Pons (tissue), 1 donor: ENCODE measurements at places on chromosomes 3 and 15.

DNA sequence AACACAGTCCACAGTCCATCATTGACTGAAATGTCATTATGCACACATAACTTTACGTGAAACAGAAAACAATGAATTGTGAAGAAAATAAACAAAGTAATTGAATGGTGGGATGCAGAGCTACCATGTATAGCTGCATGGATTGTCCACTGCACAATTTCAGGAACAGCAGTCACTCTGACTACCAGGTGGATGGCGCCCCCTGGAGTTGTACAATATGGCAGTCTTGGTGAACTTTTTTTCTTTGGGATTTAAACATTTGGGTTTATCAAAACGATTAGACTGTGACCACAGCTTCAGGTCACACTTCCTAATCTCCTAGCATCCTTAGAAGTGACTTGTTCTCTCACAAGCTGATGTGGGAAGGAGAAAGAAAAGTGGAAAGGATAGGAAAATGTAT, 48.9 kb upstream of the TCF12 start:
- peak; percentile 52 for DNase-seq

DNA sequence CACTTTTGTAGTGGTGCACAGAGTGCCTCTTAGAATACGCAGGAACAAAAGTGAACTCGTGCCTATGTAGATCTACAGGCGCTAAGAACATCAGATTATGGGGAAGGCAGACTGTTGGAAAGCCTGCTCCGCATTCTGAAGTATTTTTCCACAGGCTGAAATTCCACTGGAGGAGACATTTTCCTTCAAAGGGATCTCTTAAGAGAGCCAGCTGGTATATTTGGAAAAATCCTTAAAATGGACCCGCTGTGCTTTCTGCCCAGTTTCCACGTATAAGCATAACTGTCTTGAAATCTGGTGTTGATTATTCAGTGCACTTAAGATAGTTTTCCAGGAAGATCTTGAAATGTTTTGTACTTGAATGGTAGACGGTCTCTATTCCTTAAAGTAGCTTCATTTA, 34.7 kb upstream of the ICE2 start:
- DNase-seq, result no peak

DNA sequence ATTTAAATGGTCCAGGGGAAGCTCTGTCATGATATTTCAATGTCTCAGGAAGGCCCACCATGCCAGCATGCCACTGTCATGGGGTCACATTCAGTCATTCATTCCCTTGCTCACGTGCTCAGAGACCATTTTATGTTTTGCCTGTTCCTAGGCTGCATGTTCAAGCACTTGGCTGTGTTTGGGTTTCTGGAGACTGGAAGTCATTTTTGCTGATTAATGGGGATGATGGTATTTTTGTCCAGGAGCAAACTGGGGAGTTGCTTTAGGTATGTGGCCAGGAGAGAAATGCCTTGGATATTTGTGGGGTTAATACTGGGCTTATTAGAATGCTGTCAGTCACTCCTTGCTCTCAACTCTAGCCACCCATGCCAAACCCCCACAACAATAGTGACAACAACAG, 303.5 kb downstream of the PTPRG start:
- DNase-seq, result no peak

GRCh38 chr3:179546814-179547241, 15.9 kb upstream of the ACTL6A start:
- DNase-seq, result no peak

- DNase-seq, result peak; percentile 5
Measured at GRCh38 chr15:69807721-69808120, 290.0 kb downstream of the TLE3 start.

- no peak for DNase-seq
Measured at GRCh38 chr3:52458031-52458760, 2.8 kb downstream of the NISCH start.

GRCh38 chr3:31531992-31532586, 636 bp upstream of the STT3B start:
- DNase-seq, result peak; percentile 99

DNA sequence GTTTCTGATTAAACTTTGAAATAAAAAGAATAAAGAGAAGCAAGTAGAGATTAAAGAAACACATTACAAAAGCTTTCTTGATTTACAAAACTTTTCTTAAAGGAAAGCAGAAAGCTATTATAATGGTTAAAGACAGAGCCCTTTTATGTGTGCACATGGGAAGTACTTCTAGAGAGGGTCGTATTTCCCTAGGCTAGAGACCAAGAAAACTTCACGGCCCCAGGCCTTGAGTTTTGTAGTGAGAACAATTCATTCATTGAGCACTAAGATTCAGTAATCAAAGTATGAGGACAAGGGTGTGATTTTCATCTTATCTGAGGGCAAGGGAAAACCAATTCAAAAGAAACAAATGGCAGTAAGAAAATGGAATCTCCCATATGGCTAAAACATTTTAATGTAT, 854.1 kb downstream of the ROBO1 start:
- DNase-seq, result no peak

GRCh38 chr15:73114064-73114463, 61.8 kb downstream of the NEO1 start:
- DNase-seq, result no peak

- DNase-seq, result no peak
Measured at GRCh38 chr3:20984594-20985205, 766.3 kb downstream of the ZNF385D start.

DNA sequence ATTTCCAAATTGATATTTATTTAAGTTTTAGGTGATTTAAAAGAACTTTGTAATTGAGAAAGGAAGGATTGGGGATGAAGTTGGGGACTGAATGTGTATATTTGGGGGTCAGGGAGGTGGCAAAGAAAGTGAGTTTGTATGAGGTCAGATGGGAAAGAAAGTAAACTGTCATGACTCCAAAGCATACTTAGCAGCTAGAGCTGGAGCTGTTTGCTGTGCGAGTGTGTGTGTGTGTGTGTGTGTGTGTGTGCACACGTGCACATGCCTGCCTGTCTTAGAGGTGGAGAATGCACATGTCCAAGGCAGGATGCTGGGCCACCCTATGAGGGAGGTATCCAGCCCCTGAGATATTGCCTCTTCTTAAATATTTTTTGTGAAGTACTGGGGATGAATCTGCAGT, 21.0 kb downstream of the BOC start:
- DNase-seq, result no peak

GRCh38 chr3:134061401-134061800, 31.7 kb upstream of the SLCO2A1 start:
- DNase-seq, result no peak

DNA sequence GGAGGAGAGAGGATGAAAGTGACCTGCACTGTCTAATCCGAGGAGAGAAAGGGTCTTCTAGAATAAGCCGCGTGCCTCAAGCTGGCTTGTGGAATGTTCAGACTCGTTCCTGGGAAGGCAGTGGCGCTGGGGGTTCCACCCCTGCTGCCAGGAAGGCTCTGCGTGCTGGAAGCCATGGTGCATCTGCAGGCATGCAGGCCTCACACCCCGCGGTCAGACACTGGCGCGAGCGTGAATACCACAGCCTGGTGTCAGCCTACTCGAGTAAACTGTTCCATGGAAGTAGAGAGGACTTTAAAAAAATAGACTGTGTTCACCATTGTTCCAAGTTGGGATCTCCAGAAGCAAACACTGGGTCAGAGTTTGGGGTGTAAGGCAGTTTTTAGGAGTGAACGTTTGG, 25.9 kb upstream of the GABRG3 start:
- DNase-seq, result no peak

- DNase-seq, result peak; percentile 61
Measured at GRCh38 chr15:60507596-60508424, 28.9 kb upstream of the ICE2 start.

DNA sequence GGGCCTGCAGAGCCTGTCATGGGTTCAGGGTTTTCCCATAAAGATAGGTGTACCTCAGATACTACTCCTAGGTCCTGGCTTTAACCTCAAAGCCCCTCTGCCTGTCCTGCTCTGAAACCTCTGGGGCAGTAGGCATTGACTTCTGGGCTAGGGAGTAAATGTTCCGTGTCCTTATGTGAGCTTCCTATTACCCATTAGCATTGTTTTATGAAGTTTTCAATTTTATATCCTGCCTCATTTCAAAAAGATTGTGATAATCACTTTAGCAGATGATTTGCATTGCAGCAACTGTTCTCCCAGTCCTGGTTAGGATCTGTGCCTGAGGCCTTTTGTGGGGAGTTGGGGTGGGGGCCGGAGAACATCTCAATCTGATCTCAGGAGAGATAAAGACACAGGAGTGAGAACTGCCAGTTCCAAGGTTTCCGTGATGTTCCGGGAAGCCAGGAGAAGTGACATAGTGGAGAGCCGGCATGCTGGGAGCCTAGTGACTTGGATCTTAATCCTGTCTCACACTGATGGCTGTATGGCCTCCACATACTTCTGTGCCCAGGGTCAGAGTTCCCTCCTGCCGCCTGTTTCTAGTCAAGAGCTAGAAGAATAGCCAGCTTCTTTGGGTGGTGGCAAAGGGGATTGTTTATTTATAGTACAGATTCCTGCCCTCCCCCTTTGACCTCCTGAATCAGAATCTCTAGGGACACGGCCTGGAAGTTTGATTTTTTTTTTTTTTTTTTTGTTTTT, 10.6 kb downstream of the TPM1 start:
- no peak for DNase-seq
